H4 (cell line): ENCODE measurements at places on chromosomes 3 and 15. TPM values are rescaled to one million over a fixed set of nuclear protein-coding genes. Genes with fewer than 3 reads are reported as not detected.

Gene PP2D1
- not detected in 2 replicates for total RNA-seq

Gene H1-8
- total RNA-seq = not detected in 2 replicates

- DNase-seq = no peak
Observed at GRCh38 chr3:123859177-123859576, 25.0 kb downstream of the MYLK start.

Gene RBP2
- total RNA-seq = not detected in 2 replicates

GRCh38 chr3:81743096-81744025, 18.1 kb downstream of the GBE1 start:
- DNase-seq = peak; percentile 92

GRCh38 chr15:51801391-51801835, 28.0 kb upstream of the TMOD3 start:
- DNase-seq = peak; percentile 25

Gene BFSP2
- not detected in 2 replicates for total RNA-seq

Gene TMEM62
- total RNA-seq = 17.7 and 18.0 TPM in 2 replicates

DNA sequence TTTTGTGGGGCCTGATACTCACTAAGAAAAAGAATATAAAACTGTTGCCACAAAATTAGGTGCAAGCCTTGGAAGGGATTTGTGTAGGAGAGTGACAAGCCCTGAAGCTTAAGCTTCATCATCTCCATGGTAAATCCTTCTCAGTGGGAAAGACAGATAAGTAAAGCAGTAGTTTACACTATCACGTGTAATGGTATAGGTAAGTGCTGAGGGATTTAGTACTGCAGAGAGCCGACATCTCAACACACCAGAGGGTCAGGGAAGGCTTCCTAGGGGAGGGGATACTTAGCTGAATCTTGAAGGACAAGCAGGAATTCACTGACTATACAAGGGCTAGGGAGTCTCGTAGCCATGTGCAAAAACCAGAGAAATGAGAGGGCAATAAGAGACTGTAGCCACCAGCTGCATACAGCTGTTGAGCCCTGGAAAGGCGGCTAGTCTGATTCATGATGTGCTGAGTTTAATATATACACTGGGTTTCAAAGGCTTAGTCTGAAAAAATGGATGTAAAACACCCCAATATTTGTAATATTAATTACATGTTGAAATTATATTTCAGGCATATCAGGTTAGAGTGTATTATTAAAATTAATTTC, 11.1 kb downstream of the SLC24A1 start:
- DNase-seq = no peak

GRCh38 chr15:80957976-80958375, 31.6 kb downstream of the MESD start:
- no peak for DNase-seq

DNA sequence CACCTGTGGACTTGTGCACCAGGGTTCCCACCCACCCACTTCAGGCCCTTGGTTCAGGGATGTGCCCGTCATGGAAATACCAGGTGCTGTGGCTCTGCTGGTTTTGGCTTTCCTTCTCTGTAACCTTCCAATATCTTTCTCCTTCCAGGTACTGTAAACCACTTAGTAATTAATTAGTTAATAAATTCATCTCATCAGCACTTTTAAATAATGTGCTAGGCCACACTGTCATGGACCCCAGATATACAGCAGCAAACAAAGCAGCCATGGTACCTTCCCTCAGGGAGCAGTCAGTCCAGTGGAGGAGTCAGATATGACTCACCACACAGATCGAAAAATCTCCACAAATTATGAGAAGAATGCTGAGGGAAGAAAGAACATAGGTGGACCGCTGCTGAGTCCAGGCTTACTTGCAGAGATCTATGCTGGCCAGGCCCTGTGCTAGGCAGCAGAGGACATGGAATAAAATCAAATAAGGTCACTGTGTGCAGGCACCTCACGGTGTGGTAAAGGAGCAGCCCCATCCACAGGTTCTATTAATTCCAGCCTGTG, 6.8 kb upstream of the GATA2 start:
- no peak for DNase-seq

GRCh38 chr15:84947947-84948830, 33.5 kb upstream of the PDE8A start:
- no peak for DNase-seq

DNA sequence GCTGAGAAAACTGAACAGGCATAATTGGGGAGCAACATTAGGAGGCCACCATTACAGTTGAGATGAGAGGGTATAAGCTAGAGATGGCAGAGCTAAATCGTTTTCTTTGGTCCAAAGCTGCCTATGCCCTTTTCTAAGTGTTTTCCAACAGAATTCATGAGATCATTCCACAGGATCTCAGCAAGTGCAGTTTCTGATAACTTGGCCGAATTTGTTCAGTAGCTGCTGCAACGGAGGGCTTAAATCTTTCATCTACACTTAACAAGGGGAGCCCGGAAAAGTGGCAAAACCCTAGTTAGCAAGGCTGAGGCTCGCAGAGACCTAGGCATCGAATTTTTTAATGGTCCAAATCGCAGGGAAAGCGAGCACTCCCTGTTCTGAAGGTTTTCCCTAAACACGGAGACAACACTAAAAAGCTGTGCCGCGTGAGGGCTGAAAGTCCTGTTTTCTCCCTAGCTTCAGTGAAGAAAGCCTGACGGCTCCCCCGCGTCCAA, 531 bp upstream of the BLOC1S6 start:
- no peak for DNase-seq

DNA sequence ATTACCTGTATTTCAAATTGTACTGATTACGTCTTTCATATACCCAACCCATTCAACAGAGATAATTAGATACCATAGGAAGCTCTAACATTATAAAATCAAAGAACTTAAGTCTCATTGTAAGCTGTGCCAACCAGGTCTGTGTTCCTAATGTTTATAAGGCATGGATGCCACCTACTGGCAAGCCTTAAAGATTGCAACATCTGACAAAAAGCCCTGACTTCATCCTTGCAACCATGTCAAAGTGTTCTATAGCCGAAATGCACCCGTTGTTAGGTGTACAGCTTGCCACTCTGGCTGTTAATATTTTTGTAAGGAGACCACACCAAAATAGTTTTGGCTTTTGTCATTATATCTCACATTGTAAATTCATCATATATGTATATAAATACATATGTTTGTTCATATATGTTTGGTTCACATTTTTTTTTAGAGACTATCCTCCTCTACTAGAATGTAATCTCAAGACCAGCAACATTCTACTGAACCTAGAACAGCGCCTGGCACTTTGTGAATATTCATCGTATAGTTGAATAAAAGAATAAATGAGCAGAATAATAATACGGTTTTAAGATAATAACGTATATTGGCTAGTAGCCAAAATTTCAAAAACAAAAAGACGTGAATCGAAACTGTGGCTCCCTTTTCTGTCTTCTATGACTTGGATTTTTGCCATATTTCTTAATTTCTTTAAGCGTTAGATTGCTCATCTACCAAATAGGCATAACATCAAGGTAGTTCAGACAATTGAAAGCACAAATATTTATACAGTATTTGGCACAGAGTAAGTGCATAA, 258.1 kb downstream of the TBL1XR1 start:
- peak; percentile 90 for DNase-seq

Gene FHIT
- total RNA-seq = 0.84 and 0.87 TPM in 2 replicates

DNA sequence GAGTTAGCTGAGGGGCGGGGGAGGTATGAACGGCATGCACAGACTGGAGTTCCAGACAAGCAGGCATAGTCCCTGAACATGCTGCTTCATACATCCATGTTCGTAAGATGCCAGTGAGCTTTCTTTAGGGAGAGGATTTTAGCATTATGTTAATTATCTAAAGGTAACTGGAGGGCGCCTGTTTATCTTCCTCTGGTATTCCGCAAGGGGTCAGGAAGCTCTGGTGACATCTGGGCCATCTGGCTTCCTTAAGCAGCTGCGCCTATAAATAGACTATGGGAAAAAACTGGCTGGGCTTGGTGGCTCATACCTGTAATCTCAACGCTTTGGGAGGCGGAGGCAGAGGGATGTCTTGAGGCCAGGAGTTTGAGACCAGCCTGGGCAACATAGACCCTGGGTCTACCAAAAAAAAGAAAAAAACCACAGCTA, 1.5 kb upstream of the FBXO22 start:
- no peak for DNase-seq

GRCh38 chr15:42650208-42651066, 75.0 kb downstream of the STARD9 start:
- DNase-seq = peak; percentile 77
